ENCODE measurements at places on chromosomes 12 and 14.

- no peak for DNase-seq
These were observed 54.7 kb downstream of the SUSD6 start for GRCh38 chr14:69666112-69666511.

DNA sequence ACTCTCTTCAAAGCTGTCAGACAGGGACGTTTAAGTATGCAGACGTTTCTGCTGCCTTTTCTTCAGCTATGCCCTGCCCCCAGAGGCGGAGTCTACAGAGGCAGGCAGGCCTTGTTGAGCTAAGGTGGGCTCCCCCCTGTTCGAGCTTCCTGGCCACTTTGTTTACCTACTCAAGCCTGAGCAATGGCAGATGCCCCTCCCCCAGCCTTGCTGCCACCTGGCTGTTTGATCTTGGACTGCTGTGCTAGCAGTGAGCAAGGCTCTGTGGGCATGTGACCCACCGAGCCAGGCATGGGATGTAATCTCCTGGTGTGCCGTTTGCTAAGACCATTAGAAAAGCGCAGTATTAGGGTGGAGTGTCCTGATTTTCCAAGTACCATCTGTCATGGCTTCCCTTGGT, 900.4 kb upstream of the MDGA2 start:
- no peak for DNase-seq

GRCh38 chr14:102583726-102584125, 8.7 kb upstream of the RCOR1 start:
- DNase-seq: no peak

DNA sequence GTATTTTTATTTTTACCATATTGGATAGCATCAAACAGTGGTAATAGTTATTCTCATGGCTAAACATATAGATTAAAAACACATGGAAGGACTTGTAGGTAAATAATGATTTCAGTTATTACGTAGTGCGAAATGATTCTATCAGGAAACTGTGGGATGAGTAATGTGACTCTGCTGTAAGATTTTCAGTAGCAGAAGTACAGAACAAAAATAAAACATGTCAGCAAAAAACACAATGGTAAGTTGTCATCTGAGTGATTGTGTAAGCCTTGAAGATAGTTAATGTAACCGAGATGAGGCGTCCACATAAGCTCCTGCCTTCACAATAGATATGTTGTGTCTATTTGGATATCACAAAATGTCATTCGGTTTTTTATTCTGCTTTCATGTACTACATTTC, 99.8 kb downstream of the BORCS5 start:
- no peak for DNase-seq

DNA sequence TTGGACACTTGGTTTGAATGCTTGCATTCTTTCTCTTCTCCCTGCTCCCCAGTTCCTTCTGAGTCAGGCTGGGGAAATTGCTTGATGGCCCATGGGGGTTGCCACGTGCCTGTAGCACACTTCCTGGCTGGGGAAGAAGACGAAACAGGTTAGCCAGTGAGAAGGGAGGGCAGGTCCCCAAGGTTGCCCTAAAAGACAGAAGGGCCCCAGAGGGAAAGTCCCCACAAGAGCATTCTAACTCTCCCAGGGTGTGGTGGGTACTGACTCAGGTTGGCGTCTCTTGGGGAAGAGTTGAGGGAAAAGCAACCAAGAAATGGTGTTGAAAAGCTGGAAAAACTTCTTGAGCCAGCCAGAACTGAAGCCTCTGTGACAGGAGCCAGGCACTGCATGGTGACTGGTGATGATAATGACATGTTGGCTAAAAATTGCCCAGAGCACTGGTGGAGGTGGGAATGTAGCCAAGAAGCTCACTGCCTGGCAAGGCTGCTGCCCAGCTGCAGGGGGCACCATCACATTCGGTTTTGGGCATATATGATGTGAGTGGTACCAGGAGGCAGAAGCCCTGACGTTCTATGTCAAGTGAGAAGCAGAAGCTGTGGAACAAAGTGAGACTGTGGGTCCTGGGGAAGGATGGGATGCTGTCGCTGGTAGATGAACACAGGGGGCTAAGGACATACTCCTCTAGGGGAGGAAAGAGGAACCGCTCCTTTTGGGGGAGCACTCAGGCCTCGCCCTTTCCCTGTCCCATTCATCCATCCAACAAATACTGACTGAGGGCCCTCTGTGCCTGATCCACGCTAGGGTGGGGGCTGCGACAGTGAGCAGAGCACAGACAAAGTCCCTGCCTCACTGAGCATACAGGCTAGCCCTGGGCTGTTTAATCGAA, 8.1 kb upstream of the RABGGTA start:
- peak; percentile 32 for DNase-seq

GRCh38 chr14:69635981-69636639, 24.7 kb downstream of the SUSD6 start:
- no peak for DNase-seq

- no peak for DNase-seq
These were observed 39.5 kb downstream of the SYNE2 start for GRCh38 chr14:63892265-63892664.

- no peak for DNase-seq
These were observed 32.6 kb downstream of the PAPLN start for GRCh38 chr14:73269729-73270531.

GRCh38 chr12:44193281-44193680, 357.4 kb downstream of the TMEM117 start:
- no peak for DNase-seq

- peak; percentile 80 for DNase-seq
These were observed 7.6 kb upstream of the PFDN5 start for GRCh38 chr12:53287741-53288216.

- DNase-seq: no peak
These were observed 1.6 kb upstream of the CLEC14A start for GRCh38 chr14:38257507-38257906.

All from NAMALWA (cell line).